ENCODE measurements at places on chromosomes 5 and 9.

GRCh38 chr5:56963246-56963645 lies 11.3 kb upstream of the MIER3 start:
- DNase-seq: no peak

DNA sequence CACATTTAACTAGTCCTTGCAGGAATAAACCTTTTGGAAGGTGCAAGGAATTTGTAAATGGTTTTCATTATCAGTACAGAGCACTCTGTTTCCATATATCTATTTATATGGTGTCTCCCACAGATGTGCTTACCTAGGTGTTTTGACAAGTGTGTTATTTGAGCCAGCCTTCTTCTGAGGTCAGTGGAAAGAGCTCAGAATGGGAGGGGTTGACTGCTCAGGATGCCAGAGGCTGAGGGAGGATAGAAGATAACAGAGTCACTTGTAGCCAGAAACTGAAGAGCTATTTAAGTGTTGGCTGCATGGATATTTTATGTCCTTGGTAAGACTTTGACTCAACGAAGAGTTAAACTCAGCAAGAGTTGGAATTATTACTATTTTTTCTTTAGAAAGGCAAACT lies 5.0 kb downstream of the CMYA5 start:
- no peak for DNase-seq

GRCh38 chr5:58963361-58963760 lies 380.5 kb downstream of the RAB3C start:
- DNase-seq: no peak

DNA sequence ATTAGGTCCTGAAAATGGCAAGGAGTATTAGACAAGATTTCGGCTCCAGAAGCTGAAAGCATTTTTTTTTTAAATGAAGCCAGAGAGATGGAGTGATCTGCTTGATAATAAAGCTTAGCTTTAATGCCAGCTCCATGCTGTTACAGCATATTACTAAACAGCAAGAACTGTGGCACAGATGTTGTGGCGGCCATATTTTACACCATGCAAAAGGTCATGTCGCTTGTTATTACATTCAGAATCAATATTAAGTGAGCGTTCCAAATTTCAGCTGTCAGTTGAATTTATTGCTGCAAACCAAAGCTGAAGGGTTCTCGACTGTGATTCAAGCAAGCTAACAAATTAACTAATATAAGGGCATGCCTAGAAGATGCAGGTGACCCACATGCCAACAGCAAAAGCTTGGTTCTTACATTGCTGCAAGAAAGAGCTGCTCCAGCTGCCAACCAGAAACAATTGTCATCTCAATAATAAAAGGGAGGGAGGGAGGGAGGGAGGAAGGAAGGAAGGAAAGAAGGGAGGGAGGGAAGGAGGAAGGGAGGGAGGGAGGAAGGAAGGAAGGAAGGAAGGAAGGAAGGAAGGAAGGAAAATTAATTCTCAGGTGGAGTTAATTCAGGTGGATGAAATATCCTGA lies 517.7 kb upstream of the WWC1 start:
- DNase-seq: no peak

- DNase-seq: peak; percentile 37
These were observed 366.9 kb downstream of the DMRTA1 start for GRCh38 chr9:22813529-22813928.

GRCh38 chr5:35269006-35269405 lies 38.7 kb upstream of the PRLR start:
- DNase-seq: no peak

- no peak for DNase-seq
These were observed 85.0 kb downstream of the LURAP1L start for GRCh38 chr9:12859704-12860251.

DNA sequence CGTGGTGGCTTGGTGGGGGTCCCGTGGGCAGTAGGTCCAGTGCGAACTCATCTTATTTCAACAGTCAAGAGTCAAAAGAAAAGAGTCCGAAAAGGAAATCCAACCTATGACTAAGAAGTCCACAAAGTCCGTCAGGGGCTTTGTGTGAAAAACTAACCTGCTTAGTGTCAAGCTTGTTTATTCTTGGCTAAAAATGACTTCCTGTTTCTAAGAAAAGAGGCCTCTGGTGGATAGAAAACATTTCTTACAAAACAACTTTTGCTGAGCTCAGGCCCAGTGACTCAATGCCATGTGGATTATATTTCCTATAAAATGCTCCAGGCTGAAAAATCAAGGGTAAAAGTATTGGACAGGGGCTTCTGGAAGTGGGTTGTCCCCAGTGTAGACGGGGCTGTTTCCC lies 105.9 kb downstream of the GADD45G start:
- DNase-seq: no peak
